Activated naive CD8-positive, alpha-beta T cell treated with anti-CD3 and anti-CD28 coated beads for 36 hours (primary cell): ENCODE measurements at places on chromosomes 6 and 20. TPM values are rescaled to one million over a fixed set of nuclear protein-coding genes. Genes with fewer than 3 reads are reported as not detected.

- no peak for DNase-seq
Observed at GRCh38 chr6:126804332-126805064, 314.0 kb upstream of the RSPO3 start.

GRCh38 chr6:41712651-41713103, 22.7 kb downstream of the TFEB start:
- DNase-seq = no peak

Gene PNRC1
- total RNA-seq = 84.5 TPM

Gene PGC
- total RNA-seq = not detected

Gene CST5
- not detected for total RNA-seq

Gene GPX5
- not detected for total RNA-seq

Gene WFDC2
- 0.98 TPM for total RNA-seq

Gene CTCFL
- total RNA-seq = not detected
